Motor neuron (in vitro differentiated cells): ENCODE measurements at places on chromosomes 11 and 22.

- no peak for ATAC-seq
Measured at GRCh38 chr11:86460461-86461385, 86.0 kb downstream of the CCDC81 start.

DNA sequence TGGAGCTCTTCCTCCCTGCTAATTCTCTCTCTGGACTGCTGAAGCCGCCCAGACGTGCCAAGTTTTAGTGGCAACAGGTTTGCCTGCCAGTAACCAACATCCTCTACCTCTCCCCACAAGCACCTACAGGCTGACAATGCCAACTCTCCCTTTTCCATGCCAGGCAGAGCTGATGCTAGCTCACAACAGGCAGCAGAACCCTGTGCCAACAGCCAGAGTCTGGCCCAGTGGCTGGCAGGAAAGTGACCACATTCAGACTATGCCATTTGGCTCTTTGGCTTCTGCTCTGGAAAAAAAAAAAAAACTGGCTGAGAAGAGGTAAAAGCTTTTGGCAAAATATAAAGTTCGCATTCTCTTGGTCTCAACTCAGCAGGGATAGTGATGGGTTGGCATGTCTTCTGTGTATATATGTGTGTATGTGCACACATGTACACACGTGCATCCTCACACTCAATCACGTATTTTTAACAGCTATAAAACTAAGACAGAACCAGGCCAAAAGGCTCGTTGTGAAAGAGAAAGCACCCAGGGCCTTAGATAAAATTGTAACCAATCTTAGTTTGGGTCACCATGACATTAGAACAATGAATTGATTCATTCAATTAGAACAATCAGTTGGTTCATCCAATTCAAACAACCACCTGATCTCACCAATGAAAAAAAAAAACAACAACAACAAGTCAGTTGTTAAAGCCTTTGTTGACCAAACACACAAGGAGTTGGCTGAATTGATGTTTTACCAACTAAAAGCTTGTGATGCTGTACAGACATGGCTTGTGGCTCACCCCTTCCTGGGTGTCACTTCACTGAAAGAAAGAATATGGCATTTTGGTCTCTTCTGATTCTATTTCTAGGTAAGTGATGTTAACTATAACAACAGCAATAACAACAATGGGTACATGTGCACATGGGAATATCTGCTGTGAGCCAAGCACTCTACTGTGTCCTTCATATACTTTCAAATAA, 48.6 kb downstream of the TRIM29 start:
- ATAC-seq = no peak

DNA sequence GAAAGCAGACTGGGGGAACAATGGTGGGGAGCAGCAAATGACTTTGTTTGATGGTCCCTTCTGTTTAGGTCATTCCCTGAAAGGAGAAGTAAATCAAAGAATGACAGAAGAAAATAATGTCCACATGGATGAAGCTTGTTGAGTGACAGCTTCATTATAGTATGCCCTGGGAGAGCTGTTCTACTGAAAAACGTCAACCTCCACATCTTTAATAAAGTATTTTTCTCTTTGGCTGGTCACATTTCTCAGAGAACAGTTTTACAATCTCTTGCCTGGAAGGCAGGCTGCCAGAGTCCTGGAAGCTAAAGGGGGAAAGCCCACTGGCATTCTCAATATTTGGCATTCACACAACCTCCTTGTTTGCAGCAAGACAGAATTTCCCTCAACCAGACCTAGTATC, 287.9 kb downstream of the SWAP70 start:
- ATAC-seq = peak; percentile 20

GRCh38 chr11:15665368-15665871, 550.7 kb downstream of the INSC start:
- peak; percentile 47 for ATAC-seq

GRCh38 chr22:48416396-48417224, 1411.1 kb downstream of the BRD1 start:
- no peak for ATAC-seq

- no peak for ATAC-seq
Measured at GRCh38 chr22:41216984-41217383, 11.9 kb downstream of the L3MBTL2 start.

GRCh38 chr11:132139181-132139580, 768.8 kb downstream of the NTM start:
- no peak for ATAC-seq

GRCh38 chr11:75474240-75474639, 41.2 kb upstream of the KLHL35 start:
- ATAC-seq = no peak

DNA sequence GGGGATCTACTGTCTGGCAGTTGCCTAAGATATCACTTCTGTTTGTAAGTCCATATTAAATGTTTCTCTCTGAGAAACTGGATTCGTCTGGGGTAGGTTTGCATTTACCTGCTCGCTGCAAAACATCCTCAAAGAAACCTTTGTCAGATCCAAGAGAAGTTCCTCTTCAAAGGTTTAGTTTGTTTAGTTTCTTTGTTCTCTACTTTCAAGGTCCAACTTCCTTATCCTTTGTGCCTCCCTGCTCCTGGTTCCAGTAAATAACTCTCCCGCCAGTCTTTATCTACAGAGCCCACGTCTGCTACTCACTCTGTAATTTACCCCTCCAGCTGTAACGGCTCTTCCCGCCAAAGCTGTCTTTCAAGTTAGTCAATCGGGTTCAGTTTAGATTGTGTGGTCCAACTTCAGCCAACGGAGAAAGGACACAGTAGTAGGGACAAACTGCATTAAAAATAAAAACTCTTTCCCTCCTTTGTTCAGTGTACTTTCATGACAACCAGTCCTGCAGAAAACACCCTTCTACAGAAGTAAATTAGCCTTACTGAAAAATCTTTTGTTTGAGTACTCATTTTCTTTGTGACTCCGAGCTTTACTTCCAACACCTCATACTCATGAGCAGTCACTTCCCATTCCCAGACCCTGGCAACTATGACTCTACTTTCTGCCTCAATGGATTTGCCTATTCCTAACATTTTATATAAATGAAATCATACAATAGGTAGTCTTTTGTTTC, 41.0 kb downstream of the TMPRSS5 start:
- no peak for ATAC-seq

DNA sequence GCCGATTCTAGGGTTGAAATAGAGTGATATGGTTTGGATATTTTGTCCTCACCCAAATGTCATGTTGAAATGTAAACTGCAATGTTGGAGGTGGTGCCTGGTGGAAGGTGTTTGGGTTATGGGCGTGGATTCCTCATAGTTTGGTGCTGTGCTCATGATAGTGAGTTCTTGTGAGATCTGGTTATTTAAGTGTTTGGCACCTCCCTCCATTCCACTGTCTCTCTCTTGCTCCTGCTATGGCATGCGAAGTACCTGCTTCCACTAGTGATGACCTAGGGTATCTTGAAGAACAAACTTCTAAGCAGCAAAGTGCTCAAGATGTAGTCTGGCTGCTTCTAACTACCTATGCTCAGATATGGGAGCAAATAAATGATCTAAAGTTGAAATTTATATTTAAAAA, 56.0 kb upstream of the TSPAN18 start:
- no peak for ATAC-seq

- ATAC-seq = peak; percentile 46
Measured at GRCh38 chr22:17120281-17120680, 879 bp downstream of the TMEM121B start.

DNA sequence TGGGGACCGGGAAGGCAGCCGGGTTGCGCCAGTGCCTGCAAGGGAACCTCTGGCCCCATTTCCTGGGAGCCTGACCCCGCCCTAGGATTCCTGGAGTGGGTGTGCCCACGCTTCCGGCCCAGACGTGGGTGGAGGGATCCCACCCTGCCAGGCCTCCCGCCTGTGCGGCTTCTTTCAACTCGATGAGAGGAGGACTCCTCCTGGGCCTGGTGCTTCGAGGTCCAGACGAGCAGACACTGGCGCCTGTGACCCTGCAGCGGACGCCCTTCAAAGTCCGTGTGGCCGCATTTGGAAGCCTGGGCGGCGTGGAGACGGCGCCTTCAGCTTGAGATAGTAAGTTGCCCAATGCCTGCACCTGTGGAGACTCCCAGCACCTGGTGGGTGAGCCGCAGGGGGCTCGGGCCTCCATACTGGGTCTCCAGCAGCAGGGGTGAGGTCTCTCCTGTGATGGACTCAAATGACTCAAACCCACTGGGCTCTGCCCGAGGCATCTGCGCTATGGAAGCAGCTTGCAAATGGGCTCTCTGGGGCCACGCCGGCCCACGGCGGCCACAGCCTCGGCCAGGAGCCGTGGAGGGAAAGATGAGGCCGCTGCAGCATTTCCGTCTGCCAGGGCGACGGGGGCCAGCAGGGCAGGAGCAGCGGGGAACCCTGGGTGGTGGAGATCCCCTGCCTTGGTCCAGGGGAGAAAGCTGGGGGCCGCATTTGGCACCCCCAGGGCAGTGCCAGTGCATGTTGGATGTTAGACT, 64.3 kb upstream of the PPARA start:
- no peak for ATAC-seq

GRCh38 chr11:69637198-69637940, 3.6 kb upstream of the CCND1 start:
- ATAC-seq = no peak

DNA sequence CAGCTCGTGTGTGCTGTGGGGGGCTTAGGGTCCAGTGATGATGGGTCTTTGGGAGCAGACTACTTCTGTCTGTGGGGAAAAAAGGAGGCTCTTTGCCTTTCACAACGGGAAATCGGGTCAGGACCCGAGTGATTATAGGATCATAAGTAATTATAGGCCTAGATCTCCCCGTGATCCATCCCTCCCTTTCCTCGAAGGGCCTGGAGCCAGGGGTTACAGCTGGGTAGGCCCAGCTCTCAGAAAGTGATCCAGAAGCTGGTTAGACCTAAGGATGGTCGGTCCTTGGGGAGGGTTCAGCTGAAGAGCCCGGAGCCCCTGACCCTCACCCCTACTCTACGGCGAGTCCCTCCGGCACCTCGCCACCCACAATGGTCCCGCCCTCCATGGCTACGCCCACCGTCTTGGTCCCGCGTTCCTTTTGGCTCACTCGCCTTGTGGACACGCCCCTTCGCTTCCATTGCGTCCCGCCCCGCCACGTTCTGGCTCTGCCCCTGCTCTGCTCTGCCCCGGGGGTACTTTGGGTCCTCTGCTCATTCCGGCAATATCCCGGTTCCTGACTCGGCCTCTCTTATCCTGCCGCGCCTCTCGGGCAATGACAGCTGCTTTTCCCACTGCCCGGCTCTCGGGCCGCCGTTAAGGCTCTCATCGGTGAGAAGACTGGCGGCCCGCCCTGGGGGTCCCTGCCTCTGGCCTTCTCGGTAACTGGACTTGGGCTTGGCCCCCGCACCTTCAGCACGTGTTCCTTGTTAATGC, 5.0 kb downstream of the IGSF22 start:
- peak; percentile 85 for ATAC-seq

DNA sequence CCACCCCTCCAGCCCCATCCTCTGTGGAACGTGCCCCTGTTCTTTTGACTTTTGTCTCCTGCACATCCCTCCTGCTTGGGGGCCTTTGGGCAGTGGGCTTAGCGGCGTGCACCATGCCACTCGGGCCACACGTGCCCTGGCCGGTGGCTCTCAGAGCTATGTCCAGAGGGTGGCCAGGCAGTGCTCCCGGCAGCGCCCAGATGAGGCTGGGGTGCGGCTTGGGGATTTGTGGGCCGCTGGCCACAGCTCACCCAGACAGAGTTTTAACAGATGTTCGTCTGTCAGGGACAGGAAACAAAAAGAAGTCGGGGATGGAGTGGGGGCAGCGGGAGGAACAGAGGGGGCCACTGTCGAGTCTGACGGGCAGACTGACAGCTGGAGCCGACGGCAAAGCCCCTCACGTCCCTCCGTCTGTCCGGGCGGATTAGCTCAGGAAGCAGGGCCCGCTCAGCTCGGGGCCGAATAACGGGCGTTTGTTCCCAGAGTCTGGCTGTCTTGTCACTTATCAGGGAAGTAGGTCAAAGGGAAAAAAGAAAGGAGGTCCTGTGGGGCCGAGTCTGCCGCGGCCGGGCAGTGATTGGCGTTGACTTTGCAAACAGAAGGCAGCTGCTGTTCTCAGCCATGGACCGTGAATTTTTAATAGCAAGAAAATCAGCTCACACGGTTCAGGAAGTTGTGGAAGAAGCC, 61.6 kb downstream of the LRP5 start:
- ATAC-seq = peak; percentile 38

DNA sequence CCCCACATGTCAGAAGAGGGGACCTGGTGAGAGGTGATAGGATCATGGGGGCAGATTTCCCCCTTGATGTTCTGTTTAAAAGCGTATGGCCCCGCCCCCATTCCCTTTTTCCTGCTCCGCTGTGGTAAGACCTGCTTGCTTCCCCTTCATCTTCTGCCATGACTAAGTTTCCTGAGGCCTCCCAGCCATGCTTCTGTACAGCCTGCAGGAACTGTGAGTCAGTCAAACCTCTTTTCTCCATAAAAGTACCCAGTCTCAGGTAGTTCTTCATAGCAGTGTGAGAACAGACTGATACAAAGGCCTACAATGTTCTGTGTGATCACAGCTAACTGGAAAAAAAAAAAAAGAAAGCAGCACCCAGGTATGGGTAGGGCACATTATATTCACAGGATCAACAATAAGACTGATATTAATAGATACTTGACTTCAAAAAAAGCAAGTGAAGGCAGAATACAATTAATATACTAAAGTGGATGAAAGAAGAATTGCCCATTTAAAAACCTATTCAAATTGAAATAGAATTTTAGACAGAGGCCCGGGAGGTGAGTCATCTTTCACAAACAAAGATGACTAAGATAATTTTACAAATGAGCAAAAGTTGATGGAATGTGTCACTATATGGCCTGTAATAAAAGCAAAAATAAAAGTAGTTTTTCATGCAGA, 1.7 kb upstream of the OR52K1 start:
- peak; percentile 57 for ATAC-seq

DNA sequence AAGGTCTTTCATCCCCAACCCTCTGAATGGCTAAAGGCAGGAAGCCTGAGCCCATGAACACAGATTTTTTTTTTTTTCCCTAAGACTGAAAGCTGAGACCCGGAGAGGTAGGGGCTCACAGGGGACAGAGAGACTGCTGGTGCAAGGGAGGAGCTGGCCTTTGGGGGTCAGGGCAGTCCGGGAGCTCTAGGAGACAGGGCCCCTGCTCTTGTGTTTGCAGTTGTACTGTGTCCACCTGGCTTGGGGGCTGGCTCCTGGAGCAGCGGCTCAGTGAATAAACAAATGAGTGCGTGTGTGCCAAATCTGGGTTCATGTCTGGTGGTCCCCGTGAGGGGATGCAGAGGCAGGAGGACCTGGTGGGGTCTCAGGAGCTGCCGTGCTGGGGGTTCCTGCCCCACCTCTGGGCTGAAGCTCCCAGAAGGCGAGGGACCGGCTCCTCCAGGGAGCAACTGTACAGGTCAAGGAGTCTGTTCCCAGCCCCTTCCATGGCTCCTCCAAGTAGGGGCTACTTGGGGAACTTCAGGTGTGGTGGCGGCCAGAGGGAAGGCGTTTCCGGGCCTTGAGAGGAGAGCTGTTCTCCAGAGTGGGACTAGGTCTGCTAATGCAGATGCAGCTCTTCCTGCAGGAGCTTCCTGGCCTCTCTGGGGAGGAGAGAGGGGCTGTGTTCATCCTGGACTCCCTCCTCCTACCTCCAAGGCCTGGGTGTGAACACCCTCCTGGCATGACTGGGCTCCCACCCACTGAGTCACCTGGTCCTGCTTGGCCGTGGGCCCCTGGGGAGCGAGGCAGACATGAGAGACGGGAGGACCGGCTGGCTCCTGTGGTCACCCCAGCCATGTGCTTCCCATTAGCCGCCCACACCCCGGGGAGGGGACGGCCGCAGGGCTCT, 57.6 kb downstream of the FBXO7 start:
- peak; percentile 90 for ATAC-seq
